ENCODE measurements at places on chromosomes 13 and 19.

DNA sequence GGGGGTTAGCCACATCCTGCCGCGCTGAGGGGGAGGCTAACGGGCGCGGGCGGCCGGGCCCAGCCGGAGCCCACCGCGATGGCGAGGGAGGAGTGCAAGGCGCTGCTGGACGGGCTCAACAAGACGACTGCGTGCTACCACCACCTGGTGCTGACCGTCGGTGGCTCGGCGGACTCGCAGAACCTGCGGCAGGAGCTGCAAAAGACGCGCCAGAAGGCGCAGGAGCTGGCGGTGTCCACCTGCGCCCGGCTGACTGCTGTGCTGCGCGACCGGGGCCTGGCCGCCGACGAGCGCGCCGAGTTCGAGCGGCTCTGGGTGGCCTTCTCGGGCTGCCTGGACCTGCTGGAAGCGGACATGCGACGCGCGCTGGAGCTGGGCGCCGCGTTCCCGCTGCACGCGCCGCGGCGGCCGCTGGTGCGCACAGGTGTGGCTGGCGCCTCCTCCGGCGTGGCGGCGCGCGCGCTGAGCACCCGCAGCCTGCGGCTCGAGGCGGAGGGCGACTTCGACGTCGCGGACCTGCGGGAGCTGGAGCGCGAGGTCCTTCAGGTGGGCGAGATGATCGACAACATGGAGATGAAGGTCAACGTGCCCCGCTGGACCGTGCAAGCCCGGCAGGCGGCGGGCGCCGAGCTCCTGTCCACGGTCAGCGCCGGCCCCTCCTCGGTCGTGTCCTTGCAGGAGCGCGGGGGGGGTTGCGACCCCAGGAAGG, 692 bp downstream of the RGS9BP start:
- DNase-seq, result no peak

- peak; percentile 49 for DNase-seq
These were observed 4.4 kb downstream of the GADD45GIP1 start for GRCh38 chr19:12952488-12953137.

DNA sequence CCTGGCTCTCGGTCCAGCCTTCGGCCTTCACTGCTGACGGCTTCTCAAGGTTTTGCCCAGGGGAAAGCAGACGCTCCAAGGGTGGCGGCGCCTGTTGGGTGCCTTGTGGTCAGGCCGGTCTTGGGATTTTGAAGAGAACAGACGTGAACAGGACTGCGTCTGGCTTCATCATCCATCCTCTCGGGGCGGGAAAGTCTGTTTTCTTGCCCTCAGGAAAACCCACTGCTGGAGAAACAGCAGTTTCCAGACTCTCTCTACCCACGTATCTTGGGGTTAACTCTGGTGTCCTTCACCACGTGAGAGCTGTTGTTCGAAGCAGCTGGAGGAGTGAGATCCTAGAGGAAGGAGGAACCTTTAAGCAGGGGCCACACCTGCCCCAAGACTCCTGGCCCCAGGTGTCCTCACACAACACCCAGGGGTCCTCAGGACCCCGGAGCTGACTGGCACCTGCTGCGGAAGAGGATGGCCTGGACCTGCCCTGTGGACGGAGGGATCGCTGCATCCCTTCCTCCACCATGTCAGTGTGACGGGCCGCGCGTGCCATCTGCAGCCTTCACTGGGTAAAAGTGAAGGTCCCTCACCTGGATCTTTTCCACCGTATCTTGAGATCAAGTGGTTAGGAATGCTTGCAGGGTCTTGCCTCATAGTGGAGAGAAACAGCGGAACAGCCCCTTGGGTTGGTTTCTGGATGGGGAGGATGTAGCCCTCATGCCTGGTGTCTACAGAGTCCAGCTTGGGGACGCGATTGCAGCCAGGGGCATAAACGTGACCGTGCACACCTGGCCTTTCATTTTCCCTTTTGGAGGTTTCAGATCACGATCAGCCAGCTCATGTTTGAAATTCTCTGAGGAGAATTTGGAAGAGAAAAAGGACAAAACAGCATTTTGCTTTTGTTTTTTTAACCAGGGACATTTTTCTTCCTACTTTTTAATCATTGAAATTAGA, 69.5 kb upstream of the MCF2L start:
- no peak for DNase-seq

- no peak for DNase-seq
These were observed 101.4 kb downstream of the STK24 start for GRCh38 chr13:98475522-98475921.

DNA sequence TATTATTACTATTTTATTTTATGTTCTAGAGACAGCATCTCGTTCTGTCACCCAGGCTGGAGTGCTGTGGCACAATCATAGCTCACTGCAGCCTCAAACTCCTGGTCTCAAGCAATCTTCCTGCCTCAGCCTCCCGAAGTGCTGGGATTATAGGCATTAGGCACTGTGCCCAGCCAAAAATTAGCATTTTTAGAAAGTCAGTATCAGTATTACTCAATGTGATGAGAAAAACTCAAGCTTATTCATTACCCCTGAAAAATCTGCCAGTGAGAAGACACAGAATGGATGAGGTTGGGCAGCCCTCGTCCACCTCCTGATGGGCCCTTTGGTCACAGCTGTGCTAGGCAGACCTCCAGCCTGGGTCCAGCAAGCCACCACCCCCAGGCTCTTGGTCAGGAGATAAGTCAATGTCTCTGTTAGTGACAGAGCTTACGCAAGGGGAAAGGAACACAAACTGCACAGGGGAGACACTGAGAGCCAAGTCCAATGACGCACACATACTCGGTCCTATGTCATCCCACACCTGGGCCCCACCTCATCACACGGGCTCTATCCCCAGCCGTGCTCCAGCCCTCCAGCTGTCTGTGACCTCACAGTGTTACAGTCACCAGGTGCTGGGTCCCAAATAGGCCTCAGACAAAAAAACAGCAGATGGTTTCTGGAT, 19.8 kb downstream of the PEPD start:
- DNase-seq, result no peak

DNA sequence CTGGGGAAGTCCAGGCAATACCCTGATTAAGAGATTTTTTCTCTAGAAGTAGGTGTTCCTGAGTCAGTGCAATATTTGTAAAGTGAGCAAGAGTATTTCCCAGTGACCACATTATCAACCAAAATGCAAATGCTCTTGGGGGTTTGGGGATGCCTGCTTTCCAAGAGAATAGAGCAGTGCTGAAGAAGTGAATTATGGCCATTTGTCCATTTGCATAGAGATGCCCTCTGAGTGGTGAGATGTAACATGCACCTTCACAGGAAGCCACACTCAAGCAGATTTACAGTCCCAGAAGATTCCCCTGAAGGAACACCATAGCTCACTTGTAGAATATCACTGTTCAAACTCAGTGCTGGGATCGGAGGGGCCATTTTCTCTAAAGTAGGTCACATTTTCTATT, 71.8 kb downstream of the TNFSF11 start:
- no peak for DNase-seq

- DNase-seq, result no peak
These were observed 904 bp upstream of the SOX1 start for GRCh38 chr13:112065867-112066623.

DNA sequence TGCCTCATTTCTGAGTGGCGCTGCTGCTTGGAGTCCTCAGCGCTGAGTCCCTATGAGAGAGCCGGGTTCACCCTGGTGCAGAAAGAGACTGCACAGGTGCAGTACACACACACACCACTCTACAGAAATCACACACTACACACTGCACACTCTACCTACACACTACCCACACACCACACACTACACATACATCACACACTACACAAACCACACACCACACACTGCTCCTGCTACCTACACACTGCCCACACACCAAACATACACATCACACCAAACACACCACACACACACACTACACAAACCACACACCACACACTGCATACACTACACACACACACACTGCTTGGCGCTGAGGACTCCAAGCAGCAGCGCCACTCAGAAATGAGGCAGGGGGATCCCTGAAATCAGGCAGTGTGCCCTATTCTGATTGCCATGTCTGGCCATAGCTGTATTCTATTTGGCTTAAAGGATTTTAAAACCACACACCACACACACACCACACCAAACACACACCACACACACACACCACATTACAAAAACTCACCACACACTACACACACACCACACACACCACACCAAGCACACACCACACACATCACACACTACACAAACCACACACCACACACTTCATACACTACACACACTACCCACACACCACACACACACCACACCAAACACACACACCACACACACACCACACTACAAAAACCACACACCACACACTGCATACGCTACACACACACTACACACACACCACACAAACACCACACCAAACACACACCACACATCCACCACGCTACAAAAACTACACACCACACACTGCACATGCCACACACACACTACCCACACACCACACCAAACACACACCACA, 4.9 kb downstream of the MAG start:
- DNase-seq, result no peak

DNA sequence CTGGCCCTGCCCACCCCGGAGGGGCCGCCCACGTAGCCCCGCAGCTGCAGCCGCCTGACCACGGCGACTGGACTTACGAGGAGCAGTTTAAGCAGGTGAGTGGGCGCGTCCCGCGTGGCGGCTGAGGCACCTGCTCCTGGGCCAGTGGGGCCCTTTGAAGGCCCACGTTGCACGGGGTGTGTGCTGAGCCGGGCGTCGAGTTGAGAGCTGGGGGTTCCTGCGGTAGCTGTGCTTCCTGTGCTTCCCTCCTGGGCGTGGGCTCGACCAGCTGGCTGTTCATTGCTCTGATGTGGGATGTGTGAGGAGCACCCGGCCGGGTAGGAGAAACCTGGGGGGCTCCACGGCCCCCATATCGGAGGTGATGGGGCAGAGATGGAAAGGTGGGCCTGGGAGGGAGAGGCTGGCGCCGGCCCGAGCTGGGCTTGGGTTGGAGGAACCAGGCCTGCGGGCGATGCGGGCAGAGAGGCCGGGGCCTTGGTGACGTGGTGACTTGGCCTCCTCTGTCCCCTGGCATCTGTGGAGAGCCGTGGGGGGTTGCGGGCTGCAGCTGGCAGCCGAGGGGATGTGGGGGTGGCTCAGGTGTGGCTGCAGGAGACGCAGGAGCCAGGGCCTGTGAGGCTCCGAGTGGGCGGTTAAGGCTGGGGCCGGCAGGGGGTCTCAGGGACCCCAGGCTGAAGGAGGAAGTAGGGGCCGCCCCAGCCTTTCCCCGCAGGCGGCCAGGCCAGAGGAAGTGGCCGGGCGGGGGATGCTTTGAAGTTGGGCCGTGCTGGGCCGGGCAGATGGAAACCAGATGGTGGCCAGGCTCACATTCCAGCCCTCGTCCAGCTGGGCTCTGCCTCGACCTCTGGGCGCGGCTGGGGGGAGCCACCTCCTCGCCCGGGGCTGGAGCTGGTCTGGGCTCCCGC, 7.1 kb downstream of the ARID3A start:
- DNase-seq, result no peak

- DNase-seq, result no peak
These were observed 48.6 kb downstream of the FAM124A start for GRCh38 chr13:51270623-51271415.

DNA sequence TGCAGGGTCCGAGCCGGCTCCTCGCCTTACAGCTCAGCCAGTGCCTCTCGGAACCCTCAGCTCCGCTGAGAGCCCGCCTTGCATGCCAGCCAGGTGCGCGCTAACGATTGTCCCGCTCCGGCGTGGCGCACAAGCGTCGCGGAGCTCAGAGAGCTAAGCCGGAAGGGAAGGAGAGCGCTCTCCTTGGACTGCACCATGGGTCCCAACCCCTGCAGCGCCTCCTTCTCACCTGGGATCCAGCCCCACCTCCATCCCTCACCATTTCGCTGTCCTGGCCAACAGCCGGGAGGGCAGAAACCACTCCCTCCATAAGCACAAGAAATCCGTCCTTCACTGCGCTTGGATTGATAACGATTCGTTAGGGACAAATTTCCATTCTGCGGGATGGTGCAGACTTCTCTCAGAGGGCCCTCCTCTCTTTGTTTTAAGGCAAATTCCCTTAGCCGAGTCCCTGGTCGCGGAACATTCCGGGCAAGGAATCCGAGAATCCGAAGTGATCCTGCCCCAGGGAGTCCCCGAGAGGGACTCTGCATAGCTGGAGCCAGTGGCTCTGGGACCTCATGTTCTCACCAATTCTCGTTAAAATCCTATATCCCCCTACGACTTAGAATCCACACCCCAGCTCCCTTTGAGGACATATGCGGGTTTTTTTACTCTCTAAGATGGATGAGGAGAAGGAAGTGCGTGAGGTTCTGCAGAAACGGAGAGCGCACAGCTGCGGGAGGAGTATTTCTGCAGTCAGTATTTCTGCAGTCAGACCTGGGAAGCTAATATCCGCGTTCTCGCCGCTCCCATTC, 2.8 kb downstream of the GSX1 start:
- DNase-seq, result no peak

DNA sequence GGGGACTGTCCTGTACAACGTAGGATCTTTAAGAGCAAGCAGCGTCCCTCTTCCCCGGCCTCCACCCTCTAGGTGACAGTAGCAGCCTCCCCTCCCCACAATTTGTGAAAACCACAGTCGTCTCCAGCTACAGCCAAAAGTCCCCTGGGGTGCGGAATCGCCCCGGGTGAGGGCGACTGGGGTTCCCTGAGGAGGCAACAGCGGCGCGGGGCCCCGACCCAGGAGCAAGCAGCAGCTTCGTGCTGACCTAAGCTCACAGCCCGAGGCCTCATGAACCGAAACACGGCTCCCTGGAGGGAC, 322 bp downstream of the ZNF558 start:
- DNase-seq, result no peak

- DNase-seq, result no peak
These were observed 1.2 kb downstream of the CHST8 start for GRCh38 chr19:33622809-33623511.

- peak; percentile 91 for DNase-seq
These were observed 15.7 kb downstream of the BCAT2 start for GRCh38 chr19:48795055-48795684.

GRCh38 chr13:99085139-99085807, 107.4 kb upstream of the DOCK9 start:
- DNase-seq, result peak; percentile 4

Measured in CD4-positive, alpha-beta T cell treated with Interleukin-1 beta for 1 hour (primary cell).